ENCODE measurements at places on chromosomes 7 and 10.

GRCh38 chr10:76125900-76126299 is 694.5 kb downstream of the LRMDA start:
- no peak for DNase-seq

GRCh38 chr10:79082631-79083596 is 14.1 kb downstream of the ZMIZ1 start:
- no peak for DNase-seq

- DNase-seq: peak; percentile 69
Observed at GRCh38 chr10:28807760-28808613, 130.7 kb downstream of the BAMBI start.

DNA sequence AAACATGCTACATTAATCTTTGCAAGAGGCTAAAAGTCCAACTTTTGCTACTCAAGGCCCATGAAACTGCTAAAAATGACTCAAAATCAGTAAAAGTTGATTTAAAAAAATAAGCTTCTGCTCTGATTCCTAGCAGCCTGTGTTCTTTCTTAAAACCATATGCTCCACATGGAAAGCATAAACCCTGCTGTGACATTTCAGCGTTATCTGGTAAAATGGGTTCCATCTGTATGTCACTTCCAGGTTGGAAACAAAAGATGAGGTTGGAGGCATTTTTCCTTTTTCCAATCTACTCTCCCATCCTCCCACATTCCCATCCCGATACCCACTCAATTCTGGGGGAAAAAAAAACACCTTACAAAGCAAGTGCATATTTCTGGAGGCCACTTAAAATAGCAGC is 439.5 kb downstream of the NEBL start:
- DNase-seq: no peak

DNA sequence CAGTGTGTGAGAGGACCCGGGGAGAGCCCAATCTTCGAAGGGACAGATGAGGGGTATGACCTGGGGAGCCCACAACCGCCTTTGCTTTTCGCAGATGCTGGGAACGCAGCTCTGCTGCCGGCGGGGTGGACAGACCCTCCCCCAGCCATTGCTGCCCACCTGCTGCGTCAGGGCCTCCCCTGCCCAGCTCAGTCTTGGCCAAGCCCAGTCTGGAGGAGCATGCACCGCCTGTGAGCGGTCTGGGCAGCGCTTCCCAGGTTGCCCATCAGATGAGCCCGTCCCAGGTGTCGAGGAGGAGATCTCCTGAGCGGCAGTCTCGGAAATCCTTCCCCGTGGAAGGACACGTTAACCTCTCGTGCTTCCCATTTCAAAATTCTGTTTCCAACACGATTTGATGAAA is 17.3 kb upstream of the AP5Z1 start:
- DNase-seq: no peak

DNA sequence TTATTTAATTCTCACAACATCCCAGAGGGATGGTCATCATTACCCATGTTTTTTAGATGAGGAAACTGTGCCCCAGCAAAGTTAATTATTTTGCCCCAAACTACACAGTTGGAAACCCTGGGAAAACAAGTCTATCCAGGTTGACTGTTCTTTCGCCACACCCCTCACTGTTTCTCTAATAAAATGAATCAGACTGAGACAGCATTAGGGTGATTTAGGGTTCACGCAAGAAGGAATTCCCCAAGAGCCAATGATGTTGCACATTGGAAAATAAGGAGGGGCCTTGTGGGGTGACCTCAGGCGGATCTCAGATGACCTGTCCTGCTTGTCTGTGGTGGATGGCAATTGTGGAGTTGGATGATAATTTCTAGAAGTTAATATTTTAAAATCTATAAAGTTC is 135.7 kb upstream of the TBX20 start:
- no peak for DNase-seq

- no peak for DNase-seq
Observed at GRCh38 chr7:151239837-151240459, 7.7 kb downstream of the CHPF2 start.

- no peak for DNase-seq
Observed at GRCh38 chr7:155213385-155213784, 84.3 kb upstream of the INSIG1 start.

DNA sequence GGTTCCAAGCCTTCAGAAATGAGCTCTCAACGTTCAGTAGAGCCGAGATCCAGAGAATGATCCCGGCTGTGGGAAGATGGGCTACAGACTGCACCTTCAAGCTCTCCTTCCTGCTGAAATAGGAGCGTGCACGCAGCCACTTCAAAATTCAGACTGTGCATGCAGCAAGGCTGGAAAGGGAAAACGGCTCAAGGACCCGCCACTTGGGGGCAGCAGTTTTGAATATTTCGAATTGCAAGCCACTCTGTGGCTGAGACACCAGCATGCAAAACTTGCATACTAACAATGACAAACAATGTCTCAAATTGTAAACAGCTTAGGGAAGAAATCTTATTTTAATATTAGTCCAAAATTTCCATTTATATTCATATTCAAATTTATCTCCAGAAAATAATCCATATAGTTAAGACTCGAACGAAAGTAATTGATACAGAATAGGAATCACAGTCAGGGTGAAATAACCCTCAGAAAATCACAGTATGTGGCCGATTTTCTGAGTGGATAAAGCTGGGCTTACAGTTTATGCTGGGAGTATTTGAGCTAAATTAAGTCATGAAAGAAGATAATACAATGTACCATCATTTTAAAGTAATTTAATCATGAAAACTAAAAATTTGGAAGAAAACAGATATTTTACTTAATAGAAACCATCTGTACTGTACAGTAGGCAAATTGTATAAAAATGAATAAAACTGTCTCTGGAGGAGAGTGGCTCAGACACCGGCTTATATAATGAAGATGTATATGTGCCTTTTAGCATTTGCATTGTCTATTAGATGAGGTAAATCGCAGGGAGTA is 137.9 kb upstream of the MKI67 start:
- peak; percentile 55 for DNase-seq

- DNase-seq: no peak
Observed at GRCh38 chr7:130153211-130153908, 51.8 kb downstream of the TMEM209 start.

DNA sequence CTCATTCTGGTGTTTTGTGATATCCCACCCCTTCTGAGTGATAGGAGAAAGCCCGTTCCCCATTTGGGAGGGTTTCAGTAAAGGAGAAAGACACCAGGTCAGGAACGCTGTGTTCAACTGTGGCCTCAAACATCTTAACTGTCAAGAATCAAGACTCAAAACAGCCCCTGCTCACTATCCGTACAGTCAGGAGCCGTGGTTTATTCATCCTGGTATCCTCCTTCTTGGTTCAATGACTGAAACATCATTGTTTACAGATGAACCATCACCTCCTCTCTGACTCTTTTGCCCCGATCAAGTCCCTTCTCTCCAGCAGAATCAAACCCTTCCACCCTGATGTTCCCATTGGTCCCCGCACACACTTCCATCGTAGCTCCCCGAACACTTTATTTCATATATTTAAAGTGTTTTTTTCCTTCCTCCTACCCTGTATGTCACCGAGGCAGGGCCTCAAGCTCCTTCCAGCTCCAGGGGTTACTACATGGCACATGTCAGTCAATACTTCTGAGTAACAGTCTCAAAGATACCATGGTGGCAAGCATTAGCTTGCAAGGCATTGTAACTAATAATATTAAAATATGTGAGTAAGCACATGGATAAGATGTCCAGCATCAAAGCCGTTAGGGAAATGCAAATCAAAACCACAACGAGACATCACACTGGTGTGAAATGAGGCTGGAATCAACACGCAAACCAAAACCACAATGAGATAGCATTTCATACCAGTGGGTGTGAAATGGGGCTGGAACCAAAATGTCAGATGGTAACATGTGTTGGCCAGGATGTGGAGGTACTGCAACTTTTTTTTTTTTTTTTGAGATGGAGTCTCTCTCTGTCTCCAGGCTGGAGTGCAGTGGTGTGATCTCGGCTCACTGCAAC is 124.7 kb upstream of the C1QL3 start:
- no peak for DNase-seq

DNA sequence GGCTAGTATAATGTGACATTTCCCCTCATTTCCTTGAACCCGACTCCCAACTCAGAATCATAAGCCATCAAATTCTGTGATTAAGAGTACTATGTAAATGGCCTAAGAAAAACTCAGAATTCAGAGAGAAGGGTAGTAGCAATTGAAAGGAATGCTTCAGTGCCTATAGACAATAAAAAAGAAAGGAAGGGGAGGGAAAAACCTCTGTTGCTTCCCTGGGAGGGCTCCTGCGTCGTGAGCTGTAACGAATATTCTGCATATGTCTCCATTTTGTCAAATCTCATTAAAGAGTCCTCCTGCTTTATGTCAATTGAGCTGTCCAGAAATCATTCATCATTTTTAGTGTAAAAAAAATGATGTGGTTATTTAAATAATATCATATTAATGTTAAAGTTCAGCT is 223.0 kb downstream of the VTI1A start:
- no peak for DNase-seq

- no peak for DNase-seq
Observed at GRCh38 chr7:13153266-13153665, 465.8 kb downstream of the ARL4A start.

DNA sequence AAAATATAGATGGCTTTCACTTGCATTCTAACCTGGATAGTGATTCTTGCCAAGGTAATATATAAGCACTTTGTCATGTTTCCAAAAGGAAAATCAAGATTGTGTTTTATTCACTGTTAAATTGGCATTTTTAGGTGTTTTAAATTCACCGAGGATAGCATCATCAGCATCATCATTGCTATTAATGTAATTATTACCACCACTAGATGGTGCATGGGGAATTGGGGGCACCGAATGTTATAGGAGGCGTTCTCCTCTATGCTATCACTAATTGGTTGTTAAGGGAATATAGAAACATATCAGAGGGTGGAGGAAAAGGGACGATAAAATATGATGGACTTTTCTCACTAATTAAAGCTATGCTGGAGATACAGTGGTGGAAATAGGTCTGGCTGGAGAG is 95.5 kb downstream of the CELF2 start:
- DNase-seq: no peak

DNA sequence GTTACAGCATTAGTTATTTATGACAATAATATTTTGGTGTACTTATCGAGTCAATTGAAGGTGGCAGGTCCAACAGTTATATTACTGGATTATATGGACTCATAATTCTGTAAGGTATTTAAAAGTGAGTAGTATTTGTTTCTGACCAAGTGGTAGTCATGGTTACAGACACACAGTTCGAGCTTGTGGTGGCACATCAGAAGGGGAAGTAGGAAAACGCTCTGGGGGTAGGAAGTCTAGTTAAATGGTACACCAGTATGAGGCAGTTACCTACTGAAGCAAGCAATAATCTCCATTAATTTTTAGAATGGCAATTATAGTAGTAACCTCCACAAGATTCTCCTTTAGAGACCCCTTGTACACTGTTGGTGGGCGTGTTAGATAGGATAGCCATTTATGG is 541.2 kb downstream of the ETV1 start:
- DNase-seq: no peak

- DNase-seq: no peak
Observed at GRCh38 chr7:141847996-141848395, 6.7 kb upstream of the PRSS37 start.

GRCh38 chr10:68800211-68800610 is 27.1 kb upstream of the STOX1 start:
- no peak for DNase-seq

DNA sequence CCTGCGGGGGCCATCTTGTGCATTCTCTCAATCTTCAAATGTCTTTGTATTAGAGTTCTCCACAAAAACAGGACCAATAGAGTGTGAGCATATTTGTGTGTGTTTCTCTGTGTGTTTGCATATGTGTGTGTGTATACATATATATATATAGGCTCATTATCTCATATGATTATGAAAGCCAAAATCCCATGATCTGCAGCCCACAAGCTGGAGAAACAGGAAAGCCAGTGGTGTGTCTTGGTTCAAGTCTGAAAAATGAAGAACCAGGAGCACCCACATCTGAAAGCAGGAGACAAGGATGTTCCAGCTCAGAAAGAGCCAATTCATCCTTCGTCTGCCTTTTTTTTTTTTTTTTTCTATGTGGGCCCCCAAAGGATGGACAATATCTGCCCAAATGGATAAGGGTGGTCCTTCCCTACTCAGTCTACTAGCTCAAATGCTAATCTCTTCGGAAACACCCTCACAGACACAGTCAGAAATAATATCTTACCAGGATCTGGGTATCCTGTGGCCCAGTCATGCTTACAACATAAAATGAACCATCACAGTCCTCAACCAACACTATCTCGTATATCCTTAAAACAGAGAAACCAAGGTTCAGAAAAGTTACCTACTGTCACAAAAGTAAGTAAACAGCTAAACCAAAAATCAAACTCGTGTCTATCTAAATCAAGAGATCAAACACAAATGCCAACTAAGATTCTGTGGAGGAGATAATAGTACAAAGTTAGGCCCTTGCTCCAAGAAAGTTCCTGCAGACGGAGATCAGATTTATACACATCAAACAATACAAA is 141.9 kb downstream of the JMJD1C start:
- DNase-seq: no peak

GRCh38 chr10:63765126-63765525 is 243.9 kb downstream of the REEP3 start:
- DNase-seq: no peak

DNA sequence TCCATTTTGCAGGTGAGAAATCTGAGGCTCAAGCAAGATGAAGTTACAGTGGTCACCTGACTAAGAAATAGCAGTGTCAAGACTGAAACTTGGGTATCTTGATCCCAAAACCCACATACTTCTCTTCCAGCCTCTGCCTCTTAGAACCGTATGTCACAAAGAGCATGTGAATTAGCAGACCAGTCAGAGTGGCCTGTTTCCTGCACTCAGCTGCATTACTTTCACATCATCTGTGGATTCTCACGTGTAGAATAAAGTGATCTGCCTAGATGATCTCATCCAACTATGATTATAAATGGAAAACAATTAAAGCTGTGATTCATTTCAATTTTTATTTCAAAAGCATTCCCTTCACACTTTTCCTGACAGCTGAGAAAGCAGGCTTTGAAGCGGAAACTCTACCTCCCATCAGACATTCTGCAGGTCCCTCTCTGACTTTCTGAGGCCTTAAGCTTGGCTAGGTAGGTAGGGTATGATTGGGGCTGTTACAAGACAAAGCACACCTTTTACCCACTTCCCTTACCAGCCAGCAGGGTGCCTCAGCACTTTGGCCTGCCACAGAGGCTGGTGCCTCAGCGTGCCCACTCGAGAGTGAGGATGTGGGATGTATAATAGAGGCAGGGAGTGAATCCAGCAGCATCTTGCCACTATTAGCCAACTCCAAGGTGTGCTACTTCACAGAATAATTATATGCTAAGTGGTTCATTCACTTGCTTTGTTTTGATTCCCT is 70.2 kb upstream of the PDE1C start:
- no peak for DNase-seq

DNA sequence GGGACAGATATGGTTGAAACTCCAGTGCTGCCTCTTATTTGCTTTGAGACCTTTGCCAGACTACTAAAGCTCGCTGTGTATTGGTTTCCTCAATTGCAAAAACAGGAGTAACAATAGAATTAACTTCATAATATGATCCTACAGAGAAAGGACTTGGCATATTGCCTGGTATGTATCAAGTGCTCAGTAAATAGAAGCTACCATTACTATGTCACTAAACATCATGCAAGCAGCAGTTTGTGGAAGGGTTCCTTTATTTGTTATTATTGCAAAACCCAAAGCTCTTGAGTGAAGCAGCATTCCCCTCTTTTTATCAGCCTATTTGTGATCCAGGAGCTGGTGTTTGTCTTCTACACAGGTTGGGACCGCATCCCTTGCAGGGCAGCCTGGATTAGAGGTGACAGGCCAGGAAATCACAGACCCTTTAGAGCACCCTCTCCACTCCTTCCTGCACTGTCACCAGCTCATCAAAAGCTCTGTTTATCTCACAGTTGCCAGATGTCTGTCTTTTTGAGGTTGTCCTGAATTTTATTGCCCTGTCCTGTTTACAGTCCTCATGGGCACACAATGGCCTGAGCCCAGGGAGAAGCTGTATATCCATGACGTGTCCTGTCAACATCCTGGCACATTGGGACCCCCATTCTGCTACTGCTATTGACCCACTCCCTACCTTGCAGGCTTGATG is 121.5 kb downstream of the SNX10 start:
- peak; percentile 20 for DNase-seq

Measured in SK-N-DZ (cell line).